ENCODE measurements at places on chromosomes 7 and 10. TPM values are rescaled to one million over a fixed set of nuclear protein-coding genes. Genes with fewer than 3 reads are reported as not detected.

GRCh38 chr10:46006219-46006618, 24.2 kb downstream of the NCOA4 start:
- H3K36me3 ChIP-seq = peaks cover 57% of the 10 kb centered on the region
- H3K4me3 ChIP-seq = no peak overlapping the region
- peaks cover 9% of the 10 kb centered on the region for H3K4me1 ChIP-seq
- DNase-seq = peak; percentile 80
- H3K27ac ChIP-seq = peak overlapping the region; percentile 43

DNA sequence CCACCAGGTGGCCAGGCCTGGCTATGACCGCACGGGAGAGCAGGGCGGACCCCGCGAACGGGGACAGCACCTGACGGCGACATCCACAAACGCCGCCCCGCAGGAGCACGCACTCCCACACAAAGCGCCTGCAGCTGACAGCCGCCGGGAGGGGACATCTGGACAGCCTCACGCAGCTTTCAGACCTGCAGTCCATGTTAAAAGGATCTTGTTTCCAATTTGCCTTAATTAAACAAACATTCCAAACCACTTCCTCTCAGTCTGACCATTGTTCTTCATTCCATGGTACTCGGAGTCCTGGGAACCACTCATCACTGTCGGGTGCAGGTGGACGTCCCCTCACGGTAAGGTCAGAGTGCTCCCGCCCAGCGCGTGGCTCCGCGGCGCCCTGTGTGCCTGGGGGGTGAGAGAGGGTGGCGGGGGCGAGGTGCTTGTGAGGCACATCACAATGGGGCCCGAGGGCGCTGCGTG, 5.9 kb upstream of the GPER1 start:
- peaks cover 27% of the 10 kb centered on the region for H3K4me1 ChIP-seq
- peak; percentile 73 for DNase-seq
- H3K36me3 ChIP-seq = no peaks in the 10 kb centered on the region
- H3K27ac ChIP-seq = no peak overlapping the region
- H3K4me3 ChIP-seq = no peak overlapping the region

- no peaks in the 10 kb centered on the region for H3K27me3 ChIP-seq
- no peaks in the 10 kb centered on the region for H3K36me3 ChIP-seq
- H3K4me3 ChIP-seq = no peak overlapping the region
- H3K4me1 ChIP-seq = no peaks in the 10 kb centered on the region
- no peak for DNase-seq
- H3K27ac ChIP-seq = no peak overlapping the region
Observed at GRCh38 chr7:4131063-4131462, 551.0 kb upstream of the FOXK1 start.

DNA sequence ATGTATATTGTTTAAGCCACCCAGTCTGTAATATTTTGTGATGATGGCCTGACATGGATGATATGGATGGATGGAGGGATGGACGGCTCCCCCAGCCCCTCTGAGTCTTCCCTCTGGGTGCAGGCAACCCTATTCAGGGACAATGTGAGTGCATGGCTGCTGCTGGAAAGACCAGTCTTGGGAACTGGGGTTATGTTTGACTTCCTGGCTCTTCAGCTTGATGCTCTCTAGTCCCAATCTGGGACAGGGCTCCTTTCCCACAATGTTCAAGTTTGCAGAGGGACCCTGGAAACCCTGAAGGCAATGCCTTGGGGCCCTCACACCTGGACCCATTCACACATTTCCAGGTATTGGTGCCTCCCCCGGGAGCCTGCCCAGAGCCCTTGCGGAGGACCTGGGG, 52.3 kb upstream of the RET start:
- no peaks in the 10 kb centered on the region for H3K27me3 ChIP-seq
- H3K4me1 ChIP-seq = no peaks in the 10 kb centered on the region
- no peak overlapping the region for H3K4me3 ChIP-seq
- no peak overlapping the region for H3K27ac ChIP-seq

- no peaks in the 10 kb centered on the region for H3K36me3 ChIP-seq
- no peak overlapping the region for H3K27ac ChIP-seq
- no peaks in the 10 kb centered on the region for H3K27me3 ChIP-seq
- no peak for DNase-seq
- H3K4me1 ChIP-seq = no peaks in the 10 kb centered on the region
- no peak overlapping the region for H3K4me3 ChIP-seq
Observed at GRCh38 chr7:120373174-120373573, 100.2 kb downstream of the KCND2 start.

DNA sequence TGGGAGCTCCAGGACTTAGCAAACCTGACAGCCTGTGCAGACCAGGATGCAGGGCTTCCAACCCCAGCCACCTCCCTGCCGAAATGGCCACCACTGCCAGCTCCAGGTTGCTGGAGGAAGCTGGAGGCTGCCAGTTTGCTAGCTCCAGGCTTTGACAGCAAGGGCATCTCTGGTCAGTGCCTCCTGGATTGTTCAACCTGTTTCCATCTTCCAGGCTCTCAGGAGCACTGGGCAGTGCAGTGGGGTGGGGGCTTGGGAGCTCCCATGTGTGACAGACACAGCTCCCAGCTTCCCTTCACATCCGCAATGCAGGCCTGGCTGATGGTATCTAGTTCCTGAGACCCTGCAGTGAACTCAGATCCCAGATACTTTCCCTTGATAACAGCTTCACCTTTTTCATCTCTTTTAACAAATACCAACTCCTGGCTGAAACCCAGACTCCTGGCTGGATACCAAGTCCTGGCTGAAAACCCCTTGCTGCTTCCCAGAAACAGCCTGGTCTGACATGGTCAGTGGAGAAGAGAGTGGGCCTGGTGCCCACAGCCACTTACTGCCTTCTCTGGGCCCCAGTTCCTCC, 20.8 kb upstream of the RET start:
- no peaks in the 10 kb centered on the region for H3K4me1 ChIP-seq
- peaks cover 3% of the 10 kb centered on the region for H3K27me3 ChIP-seq
- H3K4me3 ChIP-seq = no peak overlapping the region
- H3K36me3 ChIP-seq = no peaks in the 10 kb centered on the region
- no peak for DNase-seq
- no peak overlapping the region for H3K27ac ChIP-seq

DNA sequence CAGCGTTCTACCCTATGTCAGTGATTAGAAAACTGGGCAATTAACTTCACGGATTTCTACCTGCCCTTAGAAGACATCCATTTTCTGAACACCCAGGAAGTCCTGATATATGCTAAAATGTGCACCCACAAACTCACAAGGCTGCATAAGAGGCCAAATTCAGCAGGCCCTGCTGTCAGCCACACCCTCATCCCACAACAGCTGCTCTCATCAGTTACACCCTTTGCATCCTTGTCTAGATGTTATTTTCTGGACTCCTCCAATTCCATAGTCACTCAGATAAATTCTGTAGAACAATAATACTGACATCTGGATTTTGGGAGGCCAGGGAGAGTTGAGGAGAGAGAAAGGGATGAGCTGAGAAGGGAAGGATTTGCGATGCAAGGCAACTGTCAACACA, 208.9 kb downstream of the TAX1BP1 start:
- H3K4me3 ChIP-seq = no peak overlapping the region
- no peak overlapping the region for H3K27ac ChIP-seq
- H3K27me3 ChIP-seq = no peaks in the 10 kb centered on the region
- DNase-seq = no peak
- no peaks in the 10 kb centered on the region for H3K36me3 ChIP-seq
- H3K4me1 ChIP-seq = no peaks in the 10 kb centered on the region

GRCh38 chr7:148277042-148277660, 313.4 kb upstream of the C7orf33 start:
- DNase-seq = no peak
- H3K27ac ChIP-seq = no peak overlapping the region
- H3K4me1 ChIP-seq = no peaks in the 10 kb centered on the region
- H3K27me3 ChIP-seq = no peaks in the 10 kb centered on the region
- H3K4me3 ChIP-seq = no peak overlapping the region
- H3K36me3 ChIP-seq = no peaks in the 10 kb centered on the region

DNA sequence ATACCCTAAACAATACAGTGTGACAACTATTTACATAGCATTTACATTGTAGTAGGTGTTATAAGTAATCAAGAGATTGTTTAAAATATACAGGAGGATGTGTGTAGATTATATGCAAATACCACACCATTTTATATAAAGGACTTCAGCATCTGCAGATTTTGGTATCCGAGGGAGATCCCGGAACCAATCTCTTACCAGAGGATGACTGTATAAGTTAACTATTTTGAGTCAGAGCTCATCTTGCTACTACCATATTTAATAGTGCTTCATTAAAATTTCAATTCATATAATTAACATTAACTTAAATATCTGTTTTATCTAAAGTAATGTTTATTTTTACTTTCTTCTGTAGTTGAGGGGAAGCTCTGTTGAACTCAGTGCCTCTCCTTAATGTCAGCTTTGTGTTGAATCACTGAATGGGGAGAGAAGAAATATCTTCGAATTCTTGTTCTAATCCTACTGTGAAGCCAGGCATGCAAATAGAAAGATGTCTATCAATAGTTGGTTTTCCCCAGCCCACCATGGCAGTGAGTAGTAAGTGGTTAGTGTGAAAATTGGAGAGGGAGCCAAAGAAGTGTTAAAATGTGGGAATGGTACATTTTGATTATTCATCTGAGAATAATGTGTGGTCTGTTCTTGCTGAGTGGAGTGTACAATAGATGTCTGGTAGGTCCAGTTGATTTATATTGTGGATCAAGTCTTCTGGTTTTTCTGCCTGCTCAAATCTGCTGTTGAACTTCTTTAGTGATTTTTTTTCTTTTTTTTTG, 90.1 kb upstream of the CYP26C1 start:
- no peaks in the 10 kb centered on the region for H3K27me3 ChIP-seq
- H3K27ac ChIP-seq = peak overlapping the region; percentile 21
- no peak overlapping the region for H3K4me3 ChIP-seq
- H3K4me1 ChIP-seq = peaks cover 14% of the 10 kb centered on the region
- peak; percentile 85 for DNase-seq

GRCh38 chr7:133845005-133845404, 282.1 kb upstream of the LRGUK start:
- DNase-seq = no peak
- no peaks in the 10 kb centered on the region for H3K4me1 ChIP-seq
- H3K4me3 ChIP-seq = no peak overlapping the region
- no peaks in the 10 kb centered on the region for H3K27me3 ChIP-seq

DNA sequence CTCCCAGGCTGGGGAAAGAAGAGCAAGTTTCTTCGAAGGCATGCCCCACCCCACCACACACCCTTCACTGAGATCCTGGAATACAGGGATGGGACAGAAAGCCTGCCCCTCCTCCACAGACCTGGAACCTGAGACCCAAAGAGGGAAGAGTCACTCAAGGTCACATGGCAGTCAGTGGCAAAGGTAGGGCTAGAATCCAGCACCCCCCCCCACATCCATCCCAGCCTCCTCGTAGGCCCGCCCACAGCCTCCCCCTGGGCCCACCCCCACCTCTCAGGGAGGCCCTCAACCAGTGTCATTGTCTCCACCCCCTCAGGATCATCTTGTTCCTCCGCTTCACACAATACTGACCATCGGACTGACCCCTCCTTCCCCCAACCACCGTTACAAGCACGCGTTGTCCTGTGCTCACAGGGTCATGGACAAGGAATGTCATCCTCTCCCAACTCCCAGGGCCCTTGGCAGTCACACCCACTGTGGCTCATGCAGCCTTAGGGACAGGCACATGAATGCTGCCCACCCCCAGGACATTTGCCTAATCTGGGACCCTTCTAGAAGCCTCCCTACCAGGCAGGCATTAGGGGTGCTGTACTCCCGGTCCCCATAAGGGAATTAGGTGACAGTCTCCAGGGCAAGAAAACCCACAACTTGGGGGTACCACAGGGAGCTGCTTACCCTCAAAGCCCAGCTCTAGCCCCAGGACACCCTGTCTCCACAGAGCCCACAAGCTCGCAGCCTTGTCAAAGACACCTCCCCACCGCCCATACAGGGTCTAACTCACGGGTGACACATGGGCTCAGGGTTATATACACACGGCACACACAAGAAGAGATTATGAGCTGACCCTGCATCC, 1.4 kb downstream of the KCNH2 start:
- H3K4me1 ChIP-seq = peaks cover 5% of the 10 kb centered on the region
- no peak overlapping the region for H3K4me3 ChIP-seq
- H3K27ac ChIP-seq = no peak overlapping the region

DNA sequence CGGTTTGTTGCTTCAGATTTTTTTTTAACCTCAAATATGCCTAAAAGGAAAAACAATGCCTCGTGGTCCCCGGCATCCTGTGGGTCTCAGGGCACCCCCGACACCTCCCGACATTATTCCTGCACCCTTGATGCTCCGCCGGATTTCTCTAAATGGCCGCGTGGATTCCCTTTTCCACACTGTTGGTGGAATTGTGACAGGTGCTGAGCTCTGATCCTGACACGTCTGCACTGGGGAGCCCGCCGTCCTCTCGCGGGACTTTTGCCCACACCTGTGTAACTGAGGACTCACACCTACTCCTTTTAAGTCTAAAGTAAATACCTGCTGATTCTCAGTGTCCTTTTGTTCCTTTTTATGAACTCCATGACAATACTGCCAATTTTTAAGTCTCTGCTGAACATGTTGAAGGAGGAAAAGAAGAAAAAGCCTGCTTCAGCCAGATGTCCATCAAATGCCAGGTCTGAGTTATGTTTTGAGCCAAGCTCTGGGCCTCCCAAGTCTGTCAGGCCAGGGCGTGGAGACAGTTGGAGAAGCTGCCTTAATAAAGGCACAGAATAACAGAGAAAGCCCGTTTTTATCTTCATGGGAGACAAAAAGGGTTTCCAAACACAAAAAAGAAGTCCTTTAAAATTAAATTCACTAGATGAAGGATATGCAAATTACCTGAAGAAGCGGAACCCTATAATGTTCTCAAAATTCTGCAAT, 568.2 kb downstream of the DNAJB6 start:
- H3K4me1 ChIP-seq = no peaks in the 10 kb centered on the region
- H3K36me3 ChIP-seq = no peaks in the 10 kb centered on the region
- DNase-seq = no peak
- no peaks in the 10 kb centered on the region for H3K27me3 ChIP-seq
- H3K4me3 ChIP-seq = no peak overlapping the region
- H3K27ac ChIP-seq = no peak overlapping the region

GRCh38 chr7:112989531-112989930, 97.1 kb downstream of the GPR85 start:
- DNase-seq = peak; percentile 34
- no peaks in the 10 kb centered on the region for H3K36me3 ChIP-seq
- no peaks in the 10 kb centered on the region for H3K27me3 ChIP-seq
- peaks cover 13% of the 10 kb centered on the region for H3K4me1 ChIP-seq

DNA sequence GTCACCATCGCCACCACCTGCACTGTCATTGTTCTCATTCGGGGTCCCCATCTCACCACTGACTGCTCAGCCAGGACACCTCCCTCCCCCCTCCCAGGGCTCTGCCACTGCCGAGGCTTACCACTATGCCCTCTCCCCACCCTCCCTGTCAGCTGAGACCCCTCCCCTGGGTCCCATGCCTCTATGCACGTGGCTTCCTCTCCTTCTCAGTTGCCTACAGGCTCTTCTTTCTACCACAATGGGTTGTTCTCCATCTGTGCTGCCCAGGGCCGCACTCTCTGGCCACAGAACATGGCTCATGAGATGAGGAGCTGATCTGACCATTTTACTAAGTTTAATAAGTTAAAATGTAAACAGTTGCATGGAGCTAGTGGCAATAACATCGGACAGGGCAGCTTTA, 16.1 kb upstream of the EN2 start:
- no peaks in the 10 kb centered on the region for H3K4me1 ChIP-seq
- no peak overlapping the region for H3K4me3 ChIP-seq
- H3K27me3 ChIP-seq = peaks cover 5% of the 10 kb centered on the region
- no peak overlapping the region for H3K27ac ChIP-seq
- no peaks in the 10 kb centered on the region for H3K36me3 ChIP-seq

GRCh38 chr7:823649-824048, 8.6 kb upstream of the SUN1 start:
- H3K27ac ChIP-seq = no peak overlapping the region
- H3K4me3 ChIP-seq = no peak overlapping the region
- H3K27me3 ChIP-seq = no peaks in the 10 kb centered on the region

Gene CLDN4
- 13.7 TPM for total RNA-seq

Gene SRRM3
- 2.7 TPM for total RNA-seq

Gene LRRC18
- total RNA-seq = not detected

Gene GUSB
- total RNA-seq = 18.3 TPM

Gene SLC16A9
- total RNA-seq = 4.4 TPM

Gene GRID2IP
- 0.07 TPM for total RNA-seq

Gene RUFY2
- total RNA-seq = 21.7 TPM

Gene PRLHR
- not detected for total RNA-seq

Gene MBL2
- total RNA-seq = not detected
